ENCODE measurements at places on chromosomes 11 and 22.

DNA sequence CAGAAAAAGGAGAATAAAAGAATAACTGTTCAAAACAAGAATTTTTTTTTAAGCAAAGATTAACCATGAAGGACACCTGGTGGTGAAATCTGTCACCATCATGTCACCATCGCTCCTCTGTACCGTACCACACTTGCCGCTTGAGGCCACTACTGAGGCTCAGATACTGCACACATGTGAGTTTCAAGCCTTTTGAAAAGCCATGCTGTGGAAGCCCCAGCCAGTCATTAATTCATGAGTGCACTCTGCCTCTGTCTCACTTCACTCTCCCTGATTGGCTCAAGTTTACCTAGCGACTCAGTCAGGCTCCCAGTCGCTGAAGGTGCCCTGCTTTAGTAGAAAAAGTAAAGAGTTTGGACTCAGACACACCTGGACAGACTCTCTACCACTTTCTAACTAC lies 6.6 kb upstream of the MS4A12 start:
- DNase-seq = no peak

DNA sequence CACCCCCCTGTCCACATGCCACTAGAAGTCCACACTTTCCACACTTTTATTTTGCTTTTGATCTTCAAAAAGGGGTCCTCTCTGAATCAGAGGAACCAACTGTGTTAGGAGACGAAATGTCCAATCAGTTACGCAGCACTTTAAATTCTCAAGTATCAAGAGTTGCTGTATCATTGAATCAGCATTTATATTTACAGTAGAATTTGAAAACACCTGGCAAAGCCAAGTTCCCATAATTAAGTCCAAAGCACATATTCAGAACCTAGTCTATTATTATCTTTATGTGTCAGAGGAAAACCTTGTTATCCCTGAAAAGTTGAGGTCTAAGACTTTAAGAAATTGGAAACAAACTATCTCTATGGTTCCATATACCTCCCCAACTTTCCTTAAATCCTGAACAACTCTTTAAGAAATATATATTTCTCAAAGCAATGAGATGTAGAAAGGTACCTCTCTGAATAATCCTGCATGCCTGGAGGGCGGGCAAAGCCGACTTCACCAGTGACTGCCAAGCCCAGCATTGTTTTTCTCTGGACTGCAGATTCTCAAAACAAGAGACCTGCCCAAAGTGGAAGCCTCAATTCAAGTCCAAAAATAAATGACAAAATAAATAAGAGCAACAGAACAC lies 75.9 kb upstream of the ARFGAP3 start:
- DNase-seq = no peak

GRCh38 chr22:44891293-44891747 lies 118.5 kb downstream of the PHF21B start:
- no peak for DNase-seq

DNA sequence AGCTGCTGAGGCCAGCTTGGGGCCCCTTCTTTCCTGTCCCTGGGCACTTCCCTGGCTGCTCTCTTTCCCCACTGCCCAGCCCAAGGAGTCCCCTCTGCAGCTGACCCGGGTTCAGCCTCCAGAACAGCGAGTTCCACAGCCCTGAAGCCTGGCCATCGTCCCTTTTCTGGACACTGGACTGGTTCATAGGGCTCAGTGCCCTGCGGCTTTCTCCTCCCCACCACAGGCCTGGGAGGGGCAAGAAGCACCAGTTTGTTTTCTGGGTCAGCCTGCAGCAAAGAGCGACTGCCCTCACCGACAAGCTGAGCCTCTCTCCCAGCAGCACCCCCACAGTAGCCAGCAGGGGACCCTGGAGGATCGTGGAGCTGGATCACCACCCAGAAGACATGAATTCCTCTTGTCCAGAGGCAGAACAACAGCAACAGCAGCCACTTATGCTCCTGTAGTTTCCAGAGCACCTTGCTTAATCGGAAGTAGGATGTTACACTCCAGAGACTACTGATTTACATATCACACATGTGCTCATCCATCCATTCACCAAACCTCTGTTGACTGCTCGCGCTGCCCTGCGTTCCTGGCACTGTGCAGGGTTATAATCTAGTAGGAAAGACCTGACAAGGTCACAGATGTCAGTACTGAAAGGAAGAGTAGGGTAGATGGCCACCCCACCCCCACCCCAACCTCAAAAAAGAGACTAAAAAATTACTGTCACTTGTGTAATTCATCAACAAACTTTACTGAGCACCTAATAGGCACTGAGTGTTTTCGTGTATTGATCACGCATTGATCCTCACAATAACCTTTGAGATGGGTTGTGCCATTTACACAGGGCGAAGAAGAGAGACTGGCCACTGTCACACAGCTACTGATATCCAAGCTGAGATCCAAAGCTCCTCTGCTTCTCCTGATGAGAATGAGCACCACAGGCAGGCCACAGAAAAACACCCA lies 13.0 kb upstream of the CXCR5 start:
- DNase-seq = peak; percentile 82

DNA sequence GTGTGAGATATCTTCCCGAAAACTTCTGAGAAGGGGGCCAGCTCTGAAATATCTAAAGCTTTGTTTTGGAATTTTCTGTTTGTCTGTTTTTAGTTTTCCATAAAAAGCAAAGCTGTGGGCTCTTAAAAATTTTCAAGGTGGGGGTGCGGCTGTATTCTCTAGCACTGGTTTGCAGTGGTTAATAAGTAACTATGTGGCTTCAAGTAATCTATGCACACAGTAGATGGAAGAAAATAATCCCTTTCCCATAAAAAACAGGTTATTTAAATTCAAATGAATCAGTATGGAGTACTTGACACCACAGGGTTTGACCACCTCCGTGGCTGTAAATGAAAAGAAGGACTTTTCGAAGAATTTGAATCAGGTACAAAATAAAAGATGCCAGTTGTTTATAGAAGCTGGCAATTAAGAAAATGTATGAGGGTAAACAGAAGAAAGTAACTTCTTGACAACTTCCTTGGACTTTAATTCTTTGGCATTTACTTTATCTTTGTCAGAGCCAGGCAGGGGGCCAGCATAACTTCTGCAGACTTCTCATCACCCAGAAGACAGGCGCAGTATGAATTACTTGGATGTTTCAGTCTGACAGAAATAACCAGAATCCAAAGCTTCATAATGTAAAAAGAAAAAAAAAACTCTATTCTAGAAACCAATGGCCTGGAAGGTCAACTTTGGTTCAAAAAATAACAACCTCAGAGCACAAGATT lies 981.0 kb downstream of the DLG2 start:
- no peak for DNase-seq

DNA sequence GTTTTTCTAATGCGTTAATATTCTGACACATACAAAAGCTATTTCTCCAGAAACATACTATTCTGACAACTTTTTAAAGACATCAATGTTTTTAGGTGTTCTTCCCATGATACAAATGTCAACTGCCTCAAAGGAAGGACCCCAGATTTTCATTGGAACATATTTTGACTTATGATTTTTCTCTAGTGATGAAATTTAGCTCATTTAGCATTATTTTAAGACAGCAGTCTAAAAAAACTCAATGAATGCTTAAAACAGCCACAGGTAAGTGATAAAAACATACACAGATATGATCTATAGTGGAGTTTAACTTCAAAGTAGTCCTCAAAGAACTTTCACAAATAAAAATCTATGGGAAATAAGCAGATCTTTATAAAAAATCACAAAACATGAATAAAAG lies 24.9 kb downstream of the XKR3 start:
- no peak for DNase-seq

- no peak for DNase-seq
These were observed 471 bp upstream of the CEP126 start for GRCh38 chr11:101914341-101914737.

DNA sequence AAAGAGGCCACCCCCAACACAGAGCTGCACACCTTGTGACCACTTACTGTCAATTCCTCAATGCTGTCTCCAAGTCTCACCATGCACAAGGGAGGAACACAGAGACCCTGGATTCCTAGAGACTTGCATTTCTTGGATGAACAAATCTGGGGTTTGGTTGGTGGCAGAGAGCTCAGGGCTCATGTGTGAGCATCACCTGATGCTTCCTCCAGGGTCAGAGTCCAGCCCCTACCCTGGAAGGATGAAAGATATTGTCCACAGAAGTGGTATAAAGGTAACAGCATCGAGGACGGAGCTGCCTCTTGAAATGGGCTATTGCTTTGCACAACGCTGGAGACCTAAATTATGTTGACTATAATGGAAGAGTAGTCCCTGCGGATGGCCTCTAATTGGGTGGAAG lies 36.0 kb downstream of the GGTLC2 start:
- no peak for DNase-seq

GRCh38 chr11:104736502-104736901 lies 161.8 kb downstream of the CASP12 start:
- DNase-seq = no peak

DNA sequence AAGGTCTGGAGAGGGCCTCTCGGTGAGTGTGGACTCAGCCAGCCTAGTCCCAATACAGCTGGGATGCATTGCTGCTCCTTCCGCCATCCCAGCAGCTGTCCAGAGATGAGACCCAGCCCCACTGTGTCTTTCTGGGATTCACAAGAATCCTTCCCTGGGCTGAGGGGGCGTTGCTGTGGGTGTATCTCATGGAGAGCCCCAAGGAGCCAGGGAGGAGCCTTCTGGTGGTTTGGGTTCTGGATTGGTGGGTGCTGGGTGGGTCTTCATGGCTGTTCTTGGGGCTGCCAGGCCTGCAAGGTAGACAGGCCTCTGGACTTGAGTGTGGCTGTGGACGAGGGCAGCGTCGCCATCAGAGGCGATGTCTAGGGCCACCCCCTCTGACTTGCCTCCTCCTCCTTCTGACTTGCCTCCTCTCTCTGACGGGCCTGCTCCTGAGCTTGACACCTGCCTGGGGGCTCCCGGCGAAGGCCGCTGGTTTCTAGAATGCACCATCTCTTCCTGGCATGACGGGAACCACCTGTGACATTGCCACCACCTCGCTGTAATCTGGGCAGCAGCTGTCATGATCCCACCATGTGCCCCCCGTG lies 17.2 kb downstream of the KCNQ1 start:
- no peak for DNase-seq

DNA sequence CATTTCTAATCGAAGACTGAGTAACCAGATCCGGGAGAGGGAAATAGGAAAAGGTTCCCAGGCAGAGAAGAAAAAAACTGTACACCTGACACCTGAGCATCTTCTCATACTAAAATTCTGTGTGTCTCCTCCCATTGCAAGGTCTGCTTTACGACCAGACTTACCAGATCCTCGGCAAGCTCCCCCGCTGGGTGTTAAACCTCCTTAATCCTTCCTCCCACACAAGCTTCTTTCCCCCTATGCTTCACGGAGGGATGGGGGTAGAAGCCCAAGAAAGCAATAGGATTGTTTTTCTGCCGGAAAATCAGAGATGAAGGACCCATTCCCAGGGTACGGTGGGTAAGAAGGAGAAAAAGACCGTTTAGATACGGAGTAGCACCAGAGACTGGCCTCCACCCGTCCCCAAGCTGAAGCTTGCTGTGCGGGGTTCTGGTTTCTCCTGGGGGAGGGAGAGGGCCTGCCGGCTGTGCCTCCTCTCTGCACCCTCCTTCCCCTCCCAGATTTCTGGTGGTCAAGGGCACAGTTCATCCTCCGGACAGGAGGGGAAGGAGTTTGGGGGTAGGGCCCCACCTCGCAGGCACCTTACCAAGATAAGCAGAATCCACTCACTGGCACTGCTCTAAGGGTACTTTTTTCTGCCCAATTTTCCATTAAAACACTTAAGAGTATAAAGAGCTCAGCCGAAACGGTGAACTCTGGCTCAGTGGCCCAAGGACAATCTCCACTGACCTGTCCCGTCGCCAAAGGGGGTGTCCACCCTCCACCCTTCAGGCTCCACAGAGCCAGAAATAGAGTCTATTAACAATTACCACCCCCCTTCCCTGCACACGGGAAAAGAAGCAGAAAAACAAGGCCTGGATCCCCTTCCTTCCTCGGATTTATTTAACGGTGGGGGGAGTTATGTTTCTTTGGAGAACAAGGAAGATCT lies 1.2 kb downstream of the TOB2 start:
- DNase-seq = peak; percentile 57

GRCh38 chr11:69508974-69509373 lies 27.5 kb downstream of the LINC01488 start:
- DNase-seq = no peak

- DNase-seq = no peak
These were observed 384.7 kb downstream of the DCDC1 start for GRCh38 chr11:30984827-30985226.

DNA sequence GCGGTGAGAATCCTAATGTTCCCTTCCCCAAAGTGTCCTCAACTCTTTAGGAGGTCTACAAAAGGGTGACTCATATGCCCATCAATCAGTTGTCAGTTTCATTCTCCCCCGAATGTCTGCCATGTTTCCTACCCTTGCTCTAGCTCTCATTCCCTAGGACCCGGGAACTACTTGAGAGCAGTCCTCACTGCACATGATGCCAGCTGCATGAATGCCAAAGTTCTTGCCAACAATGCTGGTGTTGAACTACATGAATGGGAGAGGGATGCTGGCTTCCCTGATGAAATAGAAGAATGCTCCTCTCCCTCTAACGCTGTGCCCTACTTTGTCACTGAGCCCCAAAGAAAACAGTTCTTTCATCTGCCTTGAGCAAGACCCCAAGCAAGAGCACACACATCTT lies 12.5 kb upstream of the FSHB start:
- no peak for DNase-seq

GRCh38 chr11:93507517-93507916 lies 35.7 kb downstream of the SMCO4 start:
- no peak for DNase-seq

DNA sequence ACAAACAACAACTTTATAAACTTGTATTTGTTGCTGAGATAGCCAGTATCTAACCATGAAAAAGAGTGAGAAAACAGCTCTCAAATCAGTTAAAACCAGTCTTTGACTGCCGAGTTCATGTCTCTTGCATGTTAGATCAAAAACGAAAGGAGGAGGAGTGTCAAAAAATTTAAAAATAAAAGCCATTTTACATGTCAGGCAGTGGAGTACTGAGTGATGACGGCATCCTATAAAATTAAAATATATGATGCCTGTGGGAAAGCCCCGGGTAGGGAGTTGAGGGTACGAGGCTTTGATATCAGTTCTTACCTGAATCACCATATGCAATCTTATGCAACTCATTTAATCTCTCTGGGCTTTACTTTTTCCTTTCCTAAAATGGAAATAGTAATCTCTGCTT lies 117.3 kb downstream of the ETS1 start:
- DNase-seq = no peak

DNA sequence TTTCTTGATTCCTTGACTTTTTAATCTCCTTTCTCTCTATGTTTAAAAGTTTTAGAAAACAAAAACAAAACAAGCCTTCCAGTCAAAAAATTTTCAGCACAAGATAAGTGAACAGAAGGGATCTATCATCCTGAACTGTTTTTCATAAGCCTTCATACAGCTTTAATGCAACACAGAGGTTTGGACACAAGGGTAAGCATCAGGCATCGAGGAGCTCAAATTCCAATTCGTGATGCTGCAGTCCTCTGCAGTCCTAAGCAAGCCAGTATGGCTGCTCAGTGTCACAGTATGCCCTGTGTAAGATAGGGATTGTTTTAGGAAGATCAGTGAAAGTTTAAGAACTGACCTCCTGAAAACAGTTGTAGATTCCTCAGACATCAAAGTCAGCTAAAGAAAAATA lies 740.9 kb downstream of the NTM start:
- DNase-seq = no peak

GRCh38 chr11:36583667-36584066 lies 10.6 kb upstream of the IFTAP start:
- no peak for DNase-seq

All from kidney (tissue), 22 donors.